ENCODE measurements at places on chromosomes 5 and 9. TPM values are rescaled to one million over a fixed set of nuclear protein-coding genes. Genes with fewer than 3 reads are reported as not detected.

FOXD4L4 gene
- 0.14 TPM for total RNA-seq

LRRC19 gene
- total RNA-seq, result not detected

MROH2B gene
- total RNA-seq, result not detected

MARVELD2 gene
- 0.14 TPM for total RNA-seq

PTGR1 gene
- total RNA-seq, result 115 TPM

ZNG1C gene
- 20.2 TPM for total RNA-seq

SCAMP1 gene
- total RNA-seq, result 49.4 TPM

SLC45A2 gene
- 0.14 TPM for total RNA-seq

IL5 gene
- not detected for total RNA-seq

PARP8 gene
- 17.9 TPM for total RNA-seq

ARHGEF39 gene
- total RNA-seq, result 0.09 TPM

ZDHHC11 gene
- total RNA-seq, result 1.00 TPM

MTAP gene
- total RNA-seq, result 16.8 TPM

LIX1 gene
- not detected for total RNA-seq

ZNF879 gene
- 3.8 TPM for total RNA-seq

SPINK7 gene
- total RNA-seq, result not detected

CDK9 gene
- 35.1 TPM for total RNA-seq

CD74 gene
- 1.8 TPM for total RNA-seq

PTGS1 gene
- total RNA-seq, result 52.2 TPM

KCNV2 gene
- total RNA-seq, result not detected

SLC30A5 gene
- total RNA-seq, result 95.8 TPM

LOX gene
- 94.2 TPM for total RNA-seq

MPDZ gene
- 47.5 TPM for total RNA-seq

GADD45G gene
- 1.00 TPM for total RNA-seq

SWI5 gene
- total RNA-seq, result 39.0 TPM

KIF12 gene
- not detected for total RNA-seq

ENTR1 gene
- 31.3 TPM for total RNA-seq

SLC36A2 gene
- not detected for total RNA-seq

FSD1L gene
- total RNA-seq, result 3.0 TPM

OGN gene
- 0.57 TPM for total RNA-seq

WDR38 gene
- not detected for total RNA-seq

WDR5 gene
- total RNA-seq, result 12.5 TPM

LHX6 gene
- total RNA-seq, result not detected

PLAC8L1 gene
- total RNA-seq, result not detected

TRIM36 gene
- 0.14 TPM for total RNA-seq

PCDHAC2 gene
- 0.14 TPM for total RNA-seq

PCDHGA2 gene
- 2.7 TPM for total RNA-seq
